ENCODE measurements at places on chromosomes 5 and 9.

DNA sequence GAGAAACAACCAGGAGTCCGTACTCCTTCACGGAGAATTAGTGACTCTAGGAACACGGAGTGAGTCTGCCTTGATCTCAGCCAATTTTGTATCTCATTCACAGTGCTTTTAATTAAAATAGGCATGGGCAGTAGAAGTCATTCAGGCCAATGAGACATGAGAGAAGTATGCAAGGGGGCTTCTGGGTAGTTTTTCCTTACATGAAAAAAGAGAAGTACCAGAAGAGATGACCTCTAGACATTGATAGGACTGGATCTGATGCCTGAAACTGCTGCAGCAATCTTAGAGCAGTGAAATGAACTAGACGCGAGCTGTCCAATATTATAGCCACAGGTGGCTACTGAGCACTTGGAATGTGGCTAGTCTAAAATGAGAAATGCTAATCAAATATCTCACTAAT lies 187.7 kb upstream of the TLE4 start:
- DNase-seq: no peak

DNA sequence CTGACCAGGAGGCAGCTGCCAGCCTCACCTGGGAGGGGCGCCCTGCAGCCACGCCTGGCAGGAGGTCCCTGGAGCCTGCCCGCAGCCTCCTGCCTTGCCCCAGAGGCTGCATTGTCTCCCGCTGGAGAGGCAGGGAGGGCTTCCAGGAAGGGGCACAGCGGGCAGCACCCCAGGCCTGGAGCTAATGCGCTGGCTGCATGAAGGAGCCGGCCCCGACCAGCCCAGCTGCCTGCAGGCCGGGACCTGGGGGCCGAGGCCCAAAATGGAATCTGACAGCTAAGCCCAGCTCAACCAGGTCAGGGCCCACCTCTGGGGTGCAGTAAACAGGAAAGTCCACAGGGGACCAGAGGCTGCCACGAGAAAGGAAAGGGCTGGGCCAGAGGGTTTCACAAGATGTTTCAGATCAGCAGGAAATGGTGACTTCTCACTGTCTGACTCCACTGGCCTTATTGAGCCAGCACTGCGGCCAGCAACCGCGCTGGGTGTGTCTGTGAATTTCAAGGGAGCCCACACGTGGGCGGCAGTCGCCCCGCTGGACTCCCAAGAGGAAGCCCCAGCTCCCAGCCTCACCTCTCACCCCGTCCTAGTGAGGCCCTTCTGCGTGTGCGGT lies 18.6 kb upstream of the NOTCH1 start:
- DNase-seq: peak; percentile 35

DNA sequence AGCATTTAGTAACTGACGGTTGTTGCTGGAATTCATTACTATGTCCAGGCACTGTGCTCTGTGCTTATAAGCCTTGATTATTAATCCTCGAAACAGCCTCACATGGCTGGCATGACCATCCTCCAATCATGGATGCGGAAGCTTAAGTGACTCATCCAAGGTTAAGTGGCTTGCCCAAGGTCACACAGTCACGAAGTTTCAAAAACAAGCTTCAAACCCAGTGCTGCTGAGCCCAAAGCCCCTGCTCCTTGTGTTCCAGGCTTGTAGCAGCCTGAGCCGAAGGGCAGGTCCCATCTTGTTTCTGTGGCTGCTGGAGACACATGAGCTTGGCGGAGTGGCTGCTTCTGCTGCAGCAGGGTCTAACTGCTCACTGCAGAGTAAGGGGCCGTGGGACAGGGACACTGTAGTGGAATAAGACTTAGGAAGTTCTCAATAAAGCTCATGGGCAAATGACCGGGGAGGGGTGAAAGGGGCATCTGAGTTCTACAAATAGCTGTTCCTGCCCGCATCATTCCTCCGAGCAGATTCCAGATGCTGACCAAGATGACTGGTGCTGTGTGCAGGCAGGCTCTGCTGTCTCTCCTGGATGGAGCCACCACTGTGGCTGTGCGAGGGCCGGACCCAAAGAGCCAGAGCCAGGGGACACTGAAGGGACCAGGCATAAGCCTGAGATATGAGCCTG lies 32.4 kb downstream of the WHRN start:
- no peak for DNase-seq

GRCh38 chr9:84278130-84278529 lies 62.4 kb downstream of the SLC28A3 start:
- DNase-seq: peak; percentile 87

DNA sequence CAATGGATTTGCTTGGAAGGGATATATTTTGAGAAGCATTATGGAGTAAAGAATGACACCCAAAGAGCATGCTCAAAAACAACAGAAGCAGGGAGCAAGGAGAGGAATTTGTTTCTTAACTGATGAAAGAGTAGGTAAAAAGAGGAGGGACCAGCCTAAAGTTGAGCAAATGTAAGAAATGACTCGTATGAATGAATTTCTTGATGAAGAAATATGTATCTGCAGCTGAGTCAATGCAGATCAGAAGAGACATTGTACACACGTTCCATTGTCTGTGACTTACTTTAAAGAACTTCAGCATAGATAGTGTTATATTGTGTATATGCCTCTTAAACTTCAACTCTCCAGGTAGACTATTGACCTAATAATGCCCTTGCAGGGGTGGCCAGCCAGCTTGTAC lies 112.7 kb upstream of the NREP start:
- DNase-seq: no peak

DNA sequence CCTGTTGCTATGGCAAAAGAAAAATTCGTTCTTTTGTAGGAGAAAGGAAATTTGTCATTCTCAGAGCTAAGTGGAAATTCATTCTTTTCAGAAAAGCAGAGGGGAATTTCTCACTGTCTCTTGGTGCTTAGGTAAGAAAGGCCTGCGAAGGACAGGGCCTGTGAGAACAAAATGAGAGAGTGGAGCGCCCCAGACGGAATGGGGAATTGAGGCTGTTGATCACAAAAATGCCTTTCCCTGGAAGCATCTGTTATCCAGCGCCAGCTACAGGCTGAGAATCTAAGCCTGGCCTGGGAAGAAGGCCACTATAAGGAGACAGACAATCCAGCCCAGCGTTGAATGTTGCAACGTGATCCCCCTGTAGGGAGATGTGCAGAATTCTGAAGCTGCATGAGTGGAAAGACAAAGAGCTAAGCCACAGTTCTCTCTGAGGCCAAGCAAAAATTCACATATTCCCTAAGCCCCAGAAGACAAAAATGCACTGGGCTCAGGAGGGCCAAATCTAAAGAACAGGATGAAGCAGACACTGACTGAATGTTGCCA lies 44.8 kb upstream of the CLK4 start:
- DNase-seq: no peak

- peak; percentile 75 for DNase-seq
Observed at GRCh38 chr5:66454186-66455078, 141.8 kb upstream of the MAST4 start.

DNA sequence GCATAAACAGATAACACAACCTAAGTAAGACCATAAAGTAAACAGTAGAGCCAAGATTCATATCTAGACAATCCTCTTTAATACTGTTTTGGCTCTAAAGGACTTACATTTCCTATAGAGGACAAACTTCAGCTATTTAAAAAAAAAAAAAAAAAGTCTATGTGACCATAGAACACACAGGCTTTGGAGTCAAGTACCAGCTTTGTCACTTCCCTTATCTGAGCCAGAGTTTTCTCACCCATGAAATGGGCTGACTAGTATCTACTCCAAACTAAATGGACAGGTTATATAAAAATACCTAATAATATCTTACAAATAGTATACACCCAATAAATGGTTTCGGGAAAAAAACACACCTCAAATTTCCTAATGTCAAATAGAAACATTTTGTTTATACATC lies 81.3 kb downstream of the STRBP start:
- DNase-seq: no peak

GRCh38 chr9:90827181-90827871 lies 25.7 kb downstream of the SYK start:
- DNase-seq: no peak

- DNase-seq: peak; percentile 15
Observed at GRCh38 chr5:158880483-158881001, 219.2 kb downstream of the EBF1 start.

DNA sequence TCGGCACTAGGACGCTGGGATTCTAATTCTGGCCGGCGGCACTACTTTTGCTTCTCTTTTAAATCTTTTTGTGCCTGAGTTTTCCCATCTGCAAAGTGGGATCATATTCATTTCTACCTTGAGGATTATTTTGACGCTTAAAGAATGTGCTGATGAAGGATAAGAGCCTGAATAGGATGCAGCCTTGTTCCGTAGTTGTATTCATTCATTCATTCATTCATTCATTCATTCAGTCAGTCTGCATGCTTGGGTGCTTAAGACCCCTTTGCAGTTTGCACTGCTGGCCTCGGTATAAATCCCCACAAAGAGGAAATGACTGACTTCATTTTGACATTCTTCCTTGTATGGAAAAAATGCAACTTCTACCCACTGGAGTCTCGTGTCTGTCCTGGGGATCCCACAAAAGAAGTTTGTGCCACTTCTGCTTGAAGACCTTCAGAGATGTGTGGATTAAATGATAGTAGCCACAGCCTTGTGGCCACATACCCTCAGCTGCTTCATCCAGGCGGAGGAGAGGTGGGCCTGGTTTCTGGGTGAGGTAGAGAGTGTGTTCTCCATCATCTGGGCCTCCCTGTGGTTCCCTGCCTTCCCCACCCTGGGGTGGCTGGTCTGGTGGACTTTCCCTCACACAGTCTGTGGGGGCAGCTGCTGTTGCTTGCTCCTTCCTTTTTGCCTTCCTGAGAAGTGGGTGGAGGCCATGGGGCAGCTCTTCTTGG lies 62.6 kb downstream of the PPARGC1B start:
- no peak for DNase-seq

DNA sequence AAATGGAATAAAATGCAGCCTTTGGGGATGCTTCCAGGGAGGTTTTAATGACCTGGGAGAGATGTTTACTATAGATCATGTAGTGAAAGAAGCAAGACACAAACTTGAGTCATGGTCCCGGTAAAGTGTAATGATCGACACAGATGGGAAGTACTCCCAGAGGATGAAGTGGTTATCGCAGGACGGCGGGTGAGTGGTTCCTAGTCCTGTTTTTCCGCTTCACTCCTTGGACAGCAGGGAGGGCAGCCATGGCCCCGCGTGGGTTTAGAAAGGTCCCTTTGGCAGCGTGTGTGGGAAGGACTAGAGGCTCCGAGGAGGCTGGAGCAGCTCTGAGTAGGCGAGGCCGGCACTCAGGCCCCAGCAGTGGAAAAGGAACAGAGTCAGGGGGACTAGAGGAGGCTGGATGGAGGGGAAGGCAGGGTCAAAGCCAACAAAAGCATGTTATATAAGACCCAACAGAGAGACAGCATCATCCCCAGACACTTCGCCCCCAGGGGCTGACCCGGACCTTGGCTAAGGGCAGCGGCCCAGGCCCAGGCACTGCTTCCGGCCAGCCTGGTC lies 49.2 kb upstream of the STXBP1 start:
- peak; percentile 87 for DNase-seq

DNA sequence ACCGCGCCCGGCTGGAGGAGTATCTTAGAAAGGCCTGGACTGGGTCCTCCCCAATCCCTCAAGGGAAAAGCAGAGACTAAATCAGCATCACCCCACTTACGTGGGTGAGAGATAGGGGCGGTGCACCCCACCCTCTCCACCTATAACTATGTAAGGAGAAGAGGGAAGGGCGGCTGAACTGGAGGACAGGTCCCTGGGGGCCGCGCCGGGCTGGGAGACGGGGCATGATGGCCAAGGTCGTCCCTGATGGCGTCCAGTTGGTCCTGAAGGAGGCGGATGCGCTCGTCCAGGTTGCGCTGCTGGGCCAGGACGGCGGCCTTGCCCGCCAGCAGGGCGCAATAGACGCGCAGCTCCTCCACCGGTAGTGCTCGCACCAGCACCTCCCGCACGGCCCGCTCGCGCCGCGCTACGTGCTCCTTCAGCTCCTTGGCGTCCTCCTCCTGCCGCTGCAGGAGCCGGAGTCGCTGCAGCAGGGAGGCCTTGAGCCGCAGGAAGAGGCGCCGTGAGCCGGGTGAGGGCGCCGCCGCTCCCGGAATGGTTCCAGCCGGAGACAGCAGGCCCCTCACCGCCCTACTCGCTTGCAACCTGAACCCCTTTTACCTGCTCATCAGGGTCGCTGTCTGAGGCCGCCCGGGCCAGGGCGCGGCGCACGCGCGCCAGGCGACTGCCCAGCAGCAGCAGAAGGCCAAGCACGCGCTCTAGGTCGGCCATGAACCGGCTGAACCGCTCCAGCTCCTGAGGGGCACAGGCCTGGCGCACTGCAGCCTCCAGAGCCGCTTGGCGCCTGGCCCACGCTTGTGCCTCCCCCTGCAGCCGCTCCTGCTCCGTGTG lies 7.6 kb downstream of the SHROOM1 start:
- no peak for DNase-seq
